ENCODE measurements at places on chromosomes 2 and 18.

DNA sequence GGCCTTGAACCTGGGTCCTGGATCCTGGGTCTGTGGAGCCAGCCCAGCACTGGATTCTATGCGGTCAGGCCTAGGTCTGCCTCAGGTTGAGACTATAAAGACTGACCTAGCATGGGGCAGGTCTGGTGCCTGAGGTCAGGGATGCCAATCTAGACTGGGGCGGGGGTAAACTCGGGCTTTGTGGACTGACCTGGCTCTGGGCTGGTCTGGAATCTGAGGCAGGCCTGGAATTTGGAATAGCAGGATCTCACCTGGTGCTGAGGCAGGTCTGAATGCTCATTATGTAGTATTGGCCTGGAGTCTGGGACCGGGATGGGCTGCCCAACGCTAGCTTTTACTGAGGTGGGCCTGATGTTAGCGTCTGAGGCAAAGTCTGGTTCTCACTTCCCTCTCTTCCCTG, 256.0 kb downstream of the KIAA1328 start:
- DNase-seq = no peak

DNA sequence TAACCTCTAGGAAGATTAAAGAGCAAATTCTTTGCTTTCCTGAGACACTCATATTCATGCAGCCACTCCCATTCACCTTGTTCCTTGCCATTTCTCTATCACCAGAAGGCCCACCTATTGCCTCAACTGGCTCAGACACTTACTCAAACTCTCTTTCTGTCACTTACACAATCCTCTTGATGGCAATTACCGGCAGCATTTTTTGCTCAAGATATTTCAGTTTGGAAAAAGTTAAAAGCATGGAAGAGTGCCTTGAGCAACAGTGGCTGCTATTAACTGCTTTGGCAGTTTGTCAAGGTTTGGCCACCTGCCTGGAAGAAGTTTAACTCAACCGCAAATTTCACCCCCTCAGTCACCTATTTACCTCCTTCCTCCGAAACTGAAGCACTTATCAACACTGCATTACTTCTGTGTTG, 1104.0 kb upstream of the PIK3C3 start:
- DNase-seq = no peak

DNA sequence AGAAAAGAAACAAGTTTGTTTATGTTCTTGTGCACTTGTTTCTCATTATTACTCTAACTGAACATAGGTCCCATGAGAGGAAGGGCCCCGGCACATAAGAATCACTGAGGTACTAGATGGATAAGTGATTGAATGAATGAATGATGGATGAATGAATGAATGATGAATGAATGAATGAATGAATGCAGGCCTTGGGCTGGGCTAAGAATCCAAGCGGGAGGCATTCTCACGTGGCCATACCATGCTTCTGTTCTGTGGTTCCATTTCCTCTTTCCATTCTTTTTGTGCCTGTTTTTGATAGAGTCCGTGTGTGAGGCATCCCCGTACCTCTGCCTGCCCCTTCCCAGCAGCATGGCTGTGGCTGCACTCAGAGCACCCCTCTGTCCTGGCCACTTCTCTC, 94.8 kb downstream of the SH3BP4 start:
- no peak for DNase-seq

GRCh38 chr2:73404409-73404808, 18.8 kb downstream of the ALMS1 start:
- DNase-seq = no peak

DNA sequence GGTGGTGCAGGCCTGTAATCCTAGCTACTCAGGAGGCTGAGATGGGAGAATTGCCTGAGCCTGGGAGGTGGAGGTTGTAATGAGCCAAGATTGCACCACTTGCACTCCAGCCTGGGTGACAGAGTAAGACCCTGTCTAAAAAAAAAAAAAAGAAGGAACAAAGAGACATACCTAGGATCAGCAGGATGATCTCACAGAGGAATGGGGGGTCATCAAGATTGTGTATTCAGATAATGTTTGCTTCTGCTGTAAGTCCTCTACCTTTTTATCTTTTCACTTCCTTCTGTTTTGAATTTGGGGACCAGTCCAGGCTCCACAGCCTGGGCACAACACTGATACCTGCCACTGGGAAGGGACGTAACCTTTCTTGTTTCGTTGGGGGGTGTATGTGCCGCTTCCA, 53.2 kb downstream of the MAP4K4 start:
- no peak for DNase-seq

GRCh38 chr2:237295889-237296480, 118.0 kb downstream of the COL6A3 start:
- DNase-seq = no peak

DNA sequence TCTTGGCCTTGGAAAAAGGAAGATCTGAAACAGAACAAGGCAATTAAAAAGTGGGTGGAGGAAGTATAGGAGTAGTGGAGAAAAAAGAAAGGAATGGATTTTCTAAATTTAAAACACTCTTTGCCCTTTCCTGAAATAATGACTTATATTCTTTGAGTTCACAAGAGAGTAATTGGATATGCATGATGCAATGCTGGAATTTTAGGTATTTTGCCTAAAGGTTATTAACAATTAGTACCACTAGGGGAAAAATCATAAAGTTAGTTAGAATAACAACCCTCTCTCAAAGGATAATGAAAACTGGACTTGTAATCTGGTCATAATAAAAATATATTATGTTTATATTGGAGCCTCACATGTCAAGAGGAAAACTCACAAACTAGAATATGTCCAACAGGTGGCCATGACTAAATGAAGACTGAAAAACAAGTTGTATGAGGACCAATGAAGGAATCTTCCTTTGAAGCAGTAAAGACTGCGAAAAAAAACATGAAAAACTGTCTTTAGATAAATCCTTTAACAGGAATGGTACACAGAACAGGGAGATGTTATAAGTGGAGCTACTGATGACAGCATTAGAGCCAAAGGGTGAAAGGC, 281.8 kb downstream of the NCKAP5 start:
- no peak for DNase-seq

DNA sequence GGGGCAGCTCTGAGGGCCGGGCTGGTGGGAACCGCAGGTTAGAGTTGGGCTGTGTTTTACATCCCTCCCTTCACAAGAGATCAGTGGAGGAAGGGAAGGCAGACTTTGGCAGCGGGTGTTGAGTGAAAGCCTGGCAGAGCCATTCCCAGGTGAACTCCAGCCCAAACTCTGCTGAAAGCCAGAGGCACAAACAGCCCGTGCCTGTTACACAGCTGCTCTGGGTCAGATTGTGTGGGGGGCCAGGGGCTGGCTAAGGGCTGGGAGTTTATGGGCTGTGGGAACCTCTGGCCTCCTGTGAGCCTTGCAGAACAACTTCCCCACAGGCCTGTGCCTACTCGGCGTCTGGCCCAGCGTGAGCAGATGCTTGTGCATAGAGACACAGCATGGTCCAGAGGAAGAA, 286.8 kb downstream of the CLIP4 start:
- no peak for DNase-seq

GRCh38 chr2:30264274-30264673, 32.9 kb downstream of the LBH start:
- no peak for DNase-seq

- no peak for DNase-seq
Measured at GRCh38 chr2:200786826-200787225, 24.9 kb upstream of the BZW1 start.

DNA sequence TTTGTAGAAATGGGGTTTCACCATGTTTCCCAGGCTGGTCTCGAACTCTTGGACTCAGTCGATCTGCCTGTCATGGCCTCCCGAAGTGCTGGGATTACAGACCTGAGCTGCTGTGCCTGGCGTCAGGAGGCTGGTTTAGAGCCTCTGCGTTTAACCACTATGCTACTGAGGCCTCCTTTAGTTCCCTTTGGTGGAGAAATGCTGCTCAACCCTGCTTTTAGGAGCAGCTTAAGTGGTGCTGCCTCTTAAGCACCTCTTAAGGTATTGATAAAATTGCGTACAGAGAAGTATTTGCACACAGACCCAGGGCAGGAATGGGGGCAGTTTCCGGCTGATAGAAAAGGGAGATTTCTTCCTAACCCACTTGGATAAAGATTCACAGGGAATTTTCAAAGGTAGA, 8.0 kb downstream of the CD8A start:
- DNase-seq = no peak

DNA sequence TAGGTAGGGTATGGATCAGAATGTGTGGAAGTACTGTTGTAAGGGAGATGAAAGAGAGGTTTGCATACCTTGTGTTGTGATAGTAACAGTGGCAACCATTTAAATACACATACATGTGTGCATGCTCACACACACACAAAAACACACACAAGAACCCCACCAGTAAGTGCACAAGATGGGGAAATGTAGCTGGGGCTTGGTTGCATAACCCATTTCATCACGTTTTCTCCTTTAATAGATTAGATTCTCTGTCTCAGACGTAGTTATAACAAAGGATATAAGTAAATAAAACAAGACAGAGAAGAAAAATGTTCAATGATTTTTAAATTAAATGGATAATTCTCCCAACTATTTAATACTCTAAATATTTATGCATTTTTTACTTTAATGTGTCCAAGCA, 13.4 kb downstream of the ARHGAP15 start:
- DNase-seq = no peak

- DNase-seq = no peak
Measured at GRCh38 chr2:111966241-111966640, 67.8 kb downstream of the MERTK start.

DNA sequence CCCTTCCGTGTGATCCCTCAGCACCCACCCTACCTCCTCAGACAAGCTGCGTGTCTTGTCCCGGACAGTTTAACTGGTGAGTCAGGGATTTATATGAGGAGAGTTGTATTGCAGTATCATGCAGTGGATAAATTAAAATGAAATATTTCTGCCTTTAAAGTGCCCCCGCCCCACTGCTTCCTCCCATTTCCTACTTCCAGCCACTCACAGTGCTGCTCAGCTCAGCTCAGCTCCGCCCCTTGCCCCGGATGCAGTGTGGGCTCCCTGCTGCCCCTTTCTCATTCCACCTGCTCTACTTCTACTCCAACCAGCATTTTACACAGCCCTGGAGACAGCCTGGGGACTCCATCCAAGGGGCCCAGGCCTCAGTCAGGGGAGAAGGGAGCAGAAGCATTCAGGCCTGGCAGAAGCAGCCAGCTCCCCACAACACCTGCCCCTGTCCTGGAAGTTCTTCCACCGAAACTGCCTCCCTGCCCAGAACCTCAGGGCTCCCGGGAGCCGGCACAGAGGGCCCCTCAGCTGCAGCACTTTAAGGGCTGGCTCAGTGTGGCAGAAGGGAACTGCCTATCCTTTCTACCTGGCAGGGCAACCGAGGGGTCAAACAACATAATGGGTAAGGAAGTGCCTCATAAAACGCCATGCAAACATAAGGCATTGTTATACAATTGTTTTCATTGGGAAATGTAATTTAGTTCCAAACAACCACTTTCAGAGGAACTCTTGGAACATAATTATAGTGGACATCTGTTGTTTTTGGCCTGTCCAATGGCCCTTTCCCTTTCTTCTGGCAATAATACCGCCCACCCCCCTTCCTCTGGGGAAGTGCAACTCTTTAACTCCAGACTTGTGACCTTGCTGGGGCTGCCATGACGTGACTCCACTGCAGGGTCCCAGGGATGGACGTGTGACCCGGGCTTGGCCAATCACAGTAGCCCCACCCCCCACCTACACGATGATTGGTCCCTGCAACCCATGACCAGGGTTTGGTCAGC, 102.3 kb downstream of the LIPG start:
- DNase-seq = no peak

DNA sequence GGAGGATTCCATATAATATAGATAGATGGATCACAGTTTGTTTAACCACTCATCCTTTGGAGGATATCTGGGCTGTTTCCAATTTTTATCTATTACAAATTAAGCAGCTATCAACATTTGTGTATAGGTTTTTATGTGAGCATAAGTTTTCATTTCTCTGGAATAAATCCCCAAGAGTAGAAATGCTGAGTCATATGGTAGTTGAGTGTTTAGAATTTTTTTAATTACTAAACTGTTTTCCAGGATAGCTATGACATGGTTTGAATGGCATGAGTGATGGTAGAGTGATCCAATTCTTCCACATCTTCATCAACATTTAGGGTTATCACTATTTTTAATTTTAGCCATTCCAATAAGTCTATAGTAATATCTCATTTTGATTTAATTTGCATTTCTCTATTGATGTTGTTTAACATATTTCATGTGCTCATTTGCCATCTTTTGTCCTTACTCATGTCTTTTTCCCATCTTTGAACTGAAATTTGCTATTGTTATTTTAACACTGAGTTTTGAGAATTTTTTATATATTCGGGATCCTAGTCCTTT, 31.4 kb downstream of the ABCB11 start:
- DNase-seq = no peak

- DNase-seq = no peak
Measured at GRCh38 chr18:10297086-10297485, 157.3 kb upstream of the APCDD1 start.

DNA sequence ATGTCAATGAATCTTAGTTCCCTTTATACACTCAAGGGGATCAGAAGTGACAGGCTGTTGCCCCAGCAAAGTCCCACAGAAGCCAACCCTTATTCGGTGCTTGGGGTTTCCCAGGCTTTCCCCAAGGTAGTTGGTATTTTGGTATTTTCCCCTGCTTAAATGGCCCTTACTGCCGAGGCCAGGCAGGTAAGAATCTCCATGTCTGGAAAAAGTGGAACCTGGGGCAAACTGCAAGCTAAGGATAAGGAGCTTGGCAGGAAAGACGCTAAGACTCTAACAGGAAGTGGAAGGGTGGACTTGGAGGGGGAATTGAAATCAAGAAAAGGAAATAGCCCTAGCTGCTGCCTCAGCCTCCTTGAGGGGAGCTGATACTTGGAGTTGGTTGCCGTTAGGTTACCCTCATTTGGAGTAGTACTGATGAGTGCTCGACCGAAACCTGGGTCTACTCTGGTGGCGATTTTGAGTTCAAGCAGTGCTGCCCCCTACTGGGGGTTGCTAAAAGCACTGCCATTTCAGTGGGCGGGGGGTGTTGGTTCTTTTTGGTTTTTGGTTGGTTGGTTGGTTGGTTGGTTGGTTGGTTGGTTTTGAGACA, 3.3 kb upstream of the GPBAR1 start:
- peak; percentile 56 for DNase-seq

DNA sequence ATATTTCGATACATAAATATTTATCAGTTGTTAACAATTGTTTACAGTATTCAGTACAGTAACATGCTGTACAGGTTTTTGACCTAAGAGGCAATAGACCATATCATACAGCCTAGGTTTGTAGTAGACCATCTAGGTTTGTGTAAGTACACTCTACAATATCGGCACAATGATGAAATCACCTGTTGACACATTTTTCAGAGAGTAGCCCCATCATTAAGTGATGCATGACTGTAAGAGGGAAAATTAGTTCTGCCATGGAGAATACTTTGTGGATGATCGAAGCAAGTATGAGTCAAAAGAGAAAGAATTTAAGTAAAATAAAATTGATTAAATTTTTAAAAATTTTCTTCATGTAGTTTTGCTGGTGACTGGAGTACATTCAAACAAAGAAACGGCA, 32.6 kb downstream of the VIT start:
- DNase-seq = no peak

GRCh38 chr2:40359811-40360210, 92.1 kb downstream of the SLC8A1 start:
- no peak for DNase-seq

- DNase-seq = no peak
Measured at GRCh38 chr18:41690332-41691127, 264.5 kb upstream of the PIK3C3 start.

- DNase-seq = no peak
Measured at GRCh38 chr2:96759548-96759947, 1.2 kb upstream of the CNNM4 start.

- no peak for DNase-seq
Measured at GRCh38 chr2:21782866-21783265, 659.1 kb downstream of the TDRD15 start.

Data from CD4-positive, alpha-beta T cell treated with Interleukin-6 at 100 ng/mL for 8 hours (primary cell).